Activated CD4-positive, CD25-positive, alpha-beta regulatory T cell treated with anti-CD3 and anti-CD28 coated beads, Interleukin-2, amount 50 U/mL, for 24 hours (primary cell): ENCODE measurements at places on chromosomes 11 and 22.

GRCh38 chr11:41950470-41951143 is 491.2 kb upstream of the LRRC4C start:
- ATAC-seq, result no peak

DNA sequence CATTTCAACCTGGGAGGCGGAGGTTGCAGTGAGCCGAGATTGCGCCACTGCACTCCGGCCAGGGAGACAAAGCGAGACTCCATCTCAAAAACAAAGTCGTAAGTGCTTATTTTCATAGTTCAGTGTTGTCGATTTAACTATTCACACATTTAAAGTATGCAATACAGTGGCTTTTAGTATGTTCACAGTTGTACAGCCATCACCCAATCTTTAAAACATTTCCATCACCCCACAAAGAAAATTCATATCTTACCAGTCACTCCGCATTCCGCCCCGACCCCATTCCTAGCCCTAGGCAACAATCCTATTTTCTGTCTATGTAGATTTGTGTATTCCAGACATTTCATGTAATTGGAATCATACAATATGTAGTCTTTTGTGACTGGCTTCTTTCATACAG is 11.9 kb downstream of the IPO7 start:
- no peak for ATAC-seq

- no peak for ATAC-seq
These were observed 45.6 kb downstream of the EIF3F start for GRCh38 chr11:8032576-8033304.

GRCh38 chr11:44608991-44609782 is 43.7 kb downstream of the CD82 start:
- ATAC-seq, result peak; percentile 44

DNA sequence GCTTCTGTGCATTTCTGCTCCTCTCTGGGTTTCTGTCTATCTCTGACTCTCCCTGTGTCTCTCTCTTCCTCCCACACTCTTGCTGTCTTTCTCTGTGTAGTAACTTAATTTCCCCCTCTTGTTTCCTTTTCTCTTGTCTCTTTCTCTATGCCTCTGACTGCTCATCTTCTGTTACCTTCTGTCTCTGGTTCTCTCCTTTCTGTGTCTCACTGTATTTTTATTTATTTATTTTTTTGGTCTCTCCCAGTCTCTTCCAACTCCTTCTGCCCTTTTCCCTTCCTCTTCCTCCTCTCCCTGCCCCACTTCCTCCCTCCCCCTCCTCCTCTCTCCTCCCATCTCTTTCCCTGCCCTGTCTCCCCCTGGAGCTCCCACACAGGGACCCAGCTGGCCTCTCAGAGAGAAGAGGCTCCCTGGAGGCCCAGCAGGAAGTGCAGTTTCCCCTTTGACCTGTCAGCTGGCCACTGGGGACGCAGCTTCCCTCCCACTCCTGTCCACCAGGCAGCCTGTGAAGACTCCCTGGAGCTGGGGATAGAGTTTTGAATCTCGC is 38.3 kb upstream of the MYH9 start:
- ATAC-seq, result peak; percentile 63

DNA sequence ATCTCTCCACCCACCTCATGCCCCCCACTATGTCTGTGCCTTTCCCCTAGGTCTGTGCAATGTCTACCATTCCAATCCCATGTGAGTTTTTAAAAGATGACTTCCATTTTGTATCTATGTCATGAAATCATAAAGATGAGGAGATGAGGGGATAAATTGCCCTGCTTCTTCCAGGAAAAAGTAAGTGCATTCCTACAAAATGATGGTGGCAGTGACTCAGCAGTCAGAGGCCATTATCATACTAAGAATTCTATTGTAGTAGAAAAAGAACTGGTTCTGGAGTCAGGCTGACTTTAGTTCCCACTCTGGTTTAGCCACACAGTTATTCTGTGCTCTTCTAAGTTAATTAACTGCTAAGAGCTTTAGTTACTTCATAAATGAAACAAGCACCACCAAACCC is 89.6 kb upstream of the API5 start:
- no peak for ATAC-seq

GRCh38 chr11:70175236-70175698 is 27.8 kb upstream of the FADD start:
- no peak for ATAC-seq

DNA sequence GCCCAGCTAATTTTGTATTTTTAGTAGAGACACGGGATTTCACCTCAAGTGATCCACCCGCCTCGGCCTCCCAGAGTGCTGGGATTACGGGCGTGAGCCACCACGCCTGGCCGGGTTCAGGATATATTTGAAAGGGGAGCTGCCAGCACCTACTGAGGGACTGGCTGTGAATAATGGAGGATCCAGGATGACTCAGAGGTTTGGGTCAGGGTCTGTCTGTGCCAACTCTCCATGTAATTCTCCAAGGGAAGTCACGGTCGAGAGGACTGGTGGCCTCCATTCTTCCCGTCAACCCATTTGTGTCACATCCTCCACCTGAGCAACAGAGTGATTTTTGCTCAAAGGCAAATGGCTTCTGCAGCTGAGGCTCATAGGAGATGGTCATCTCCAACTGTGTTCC is 3.6 kb upstream of the ARRB1 start:
- ATAC-seq, result no peak

- ATAC-seq, result no peak
These were observed 136.3 kb downstream of the ETS1 start for GRCh38 chr11:128450882-128451651.

DNA sequence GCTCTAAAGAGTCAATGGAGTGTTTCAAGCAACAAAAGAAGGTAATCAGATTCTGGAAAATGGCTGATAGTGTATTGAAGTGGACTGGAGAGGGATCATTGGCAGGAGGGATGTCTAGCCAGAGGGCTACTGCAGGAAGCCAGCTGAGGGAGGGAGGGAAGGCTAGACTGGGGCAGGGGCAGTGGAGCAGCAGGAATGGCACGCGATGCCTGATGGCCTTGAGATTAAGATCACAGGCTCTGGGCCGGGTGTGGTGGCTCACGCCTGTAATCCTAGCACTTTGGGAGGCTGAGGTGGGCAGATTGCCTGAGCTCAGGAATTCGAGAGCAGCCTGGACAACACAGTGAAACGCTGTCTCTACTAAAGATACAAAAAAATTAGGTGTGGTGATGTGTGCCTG is 47.5 kb upstream of the PRDM11 start:
- no peak for ATAC-seq

GRCh38 chr22:48863965-48864528 is 963.6 kb downstream of the BRD1 start:
- no peak for ATAC-seq

DNA sequence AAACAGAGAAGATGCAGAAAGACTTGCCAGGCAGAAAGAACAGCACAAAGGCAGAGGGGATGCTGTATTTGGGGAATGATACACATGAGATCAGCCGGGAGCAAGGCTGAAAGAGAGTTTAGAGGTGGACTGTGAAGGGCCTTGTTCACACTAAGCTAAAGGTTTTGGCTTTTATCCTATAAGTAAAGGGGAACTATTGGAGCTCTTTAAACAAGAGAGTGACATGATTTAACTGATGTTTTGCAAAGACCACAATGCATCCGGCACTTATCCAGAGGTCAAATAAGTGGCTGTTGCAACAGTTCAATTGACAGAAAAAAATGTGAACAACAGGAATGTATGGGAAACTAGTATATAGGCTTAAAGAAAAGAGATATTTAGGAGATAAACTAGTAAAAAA is 64.7 kb upstream of the RRAS2 start:
- no peak for ATAC-seq

DNA sequence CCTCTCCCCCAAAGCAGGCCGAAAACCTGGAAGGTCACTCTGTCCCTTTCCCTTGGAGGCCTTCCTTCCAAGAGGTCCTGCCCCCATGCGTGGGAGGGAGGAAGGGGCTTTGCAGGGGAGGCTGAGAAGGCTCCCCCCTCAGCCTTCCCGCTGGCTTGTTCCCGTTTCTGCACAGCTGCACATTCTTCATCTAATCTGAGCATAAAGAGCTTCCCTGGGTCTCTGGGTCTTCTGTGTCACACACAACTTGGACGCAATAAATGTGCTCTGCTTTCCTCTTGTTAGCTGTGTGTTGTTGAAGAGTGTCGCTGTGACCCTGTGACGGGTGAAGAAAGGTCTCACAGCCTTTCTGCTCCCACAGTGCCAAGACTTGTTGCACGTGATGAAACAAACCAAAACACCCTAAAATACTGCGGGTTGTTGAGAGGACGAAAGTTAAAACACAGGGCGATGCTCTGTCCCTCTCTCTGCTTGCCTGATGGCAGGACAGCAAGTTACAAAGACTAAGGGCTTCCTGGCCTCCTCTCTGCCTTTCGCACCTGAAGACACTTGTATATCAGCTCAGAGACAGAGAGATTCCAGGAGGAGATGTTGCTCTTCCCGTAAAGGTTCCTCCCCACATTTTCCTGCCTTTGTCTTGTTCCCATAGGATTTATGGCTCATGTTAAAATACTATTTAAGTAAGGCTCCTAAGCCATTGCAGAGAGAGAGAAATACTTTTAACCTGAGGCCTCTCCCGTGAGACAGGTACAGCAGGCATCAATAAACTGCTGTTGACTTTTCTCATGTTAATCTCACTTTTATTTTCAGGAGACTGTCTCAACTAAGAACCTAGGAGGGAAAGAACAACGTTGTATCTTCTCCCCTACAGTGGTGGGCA is 15.4 kb upstream of the IFITM3 start:
- ATAC-seq, result no peak

GRCh38 chr22:39291523-39291922 is 27.9 kb downstream of the RPL3 start:
- no peak for ATAC-seq

GRCh38 chr11:116577956-116578355 is 194.8 kb downstream of the BUD13 start:
- no peak for ATAC-seq

DNA sequence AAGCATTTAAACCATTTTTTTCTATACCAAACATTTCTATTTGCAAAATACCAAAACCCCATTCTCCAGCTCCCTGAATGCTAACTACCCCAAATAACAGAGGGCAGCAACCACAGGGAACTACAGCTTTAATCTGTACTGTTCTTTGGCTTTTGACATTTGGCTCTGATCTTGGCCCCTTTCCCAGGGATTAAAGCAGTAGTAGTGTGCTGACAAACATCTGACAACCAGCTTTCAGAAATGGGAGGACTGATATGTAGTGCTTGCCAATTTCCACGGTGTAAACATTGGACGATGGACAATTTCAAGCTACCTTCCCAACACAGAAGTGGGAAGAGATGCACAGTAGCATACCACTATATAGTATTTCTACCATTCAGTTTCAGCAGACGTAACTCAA is 88.4 kb upstream of the TEAD1 start:
- ATAC-seq, result no peak

GRCh38 chr11:61489833-61490721 is 18.5 kb upstream of the LRRC10B start:
- ATAC-seq, result no peak

GRCh38 chr11:71580057-71581003 is 2.3 kb downstream of the KRTAP5-11 start:
- no peak for ATAC-seq

DNA sequence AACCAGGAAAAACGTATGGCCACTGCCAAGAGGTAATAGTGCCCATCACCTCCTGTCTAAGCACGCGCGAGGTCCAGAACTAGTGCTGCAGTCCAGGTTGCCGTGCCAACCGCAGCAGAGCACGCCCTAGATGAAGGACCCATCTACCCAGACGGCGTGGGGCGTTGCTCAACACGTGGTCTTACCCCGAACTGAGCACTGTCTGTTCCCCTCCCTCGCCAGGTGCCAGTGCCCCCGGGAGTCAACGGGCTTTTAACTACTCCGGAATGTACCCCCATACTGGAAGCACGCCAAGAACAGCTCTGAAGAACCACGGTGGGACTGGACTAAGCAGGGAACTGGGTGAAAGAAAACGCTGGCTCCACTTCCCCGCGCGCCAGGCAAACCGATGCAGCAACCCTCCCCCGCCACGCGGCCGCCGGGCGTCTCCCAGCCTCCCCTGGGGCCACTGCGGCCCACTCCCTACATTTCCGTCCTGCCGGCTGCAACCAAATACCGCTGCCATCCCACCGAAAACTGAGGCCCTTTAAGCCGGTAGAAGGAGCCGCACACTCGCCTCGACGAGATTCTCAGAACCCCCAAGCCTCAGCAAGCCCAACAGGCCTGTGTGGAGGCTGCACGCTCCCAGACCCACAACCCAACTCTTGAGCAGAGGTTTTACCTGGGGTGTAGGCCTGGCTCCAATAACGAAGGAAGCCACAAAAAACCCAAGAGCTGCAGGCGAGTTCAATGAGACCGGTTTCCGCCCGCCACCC is at the start of gene HSPA8:
Gene HSPA8, minus strand, starts transcription at position 734 of the 755 bp plus-strand sequence. CDS start 812 bp downstream, outside the sequence.
- ATAC-seq, result peak; percentile 18

DNA sequence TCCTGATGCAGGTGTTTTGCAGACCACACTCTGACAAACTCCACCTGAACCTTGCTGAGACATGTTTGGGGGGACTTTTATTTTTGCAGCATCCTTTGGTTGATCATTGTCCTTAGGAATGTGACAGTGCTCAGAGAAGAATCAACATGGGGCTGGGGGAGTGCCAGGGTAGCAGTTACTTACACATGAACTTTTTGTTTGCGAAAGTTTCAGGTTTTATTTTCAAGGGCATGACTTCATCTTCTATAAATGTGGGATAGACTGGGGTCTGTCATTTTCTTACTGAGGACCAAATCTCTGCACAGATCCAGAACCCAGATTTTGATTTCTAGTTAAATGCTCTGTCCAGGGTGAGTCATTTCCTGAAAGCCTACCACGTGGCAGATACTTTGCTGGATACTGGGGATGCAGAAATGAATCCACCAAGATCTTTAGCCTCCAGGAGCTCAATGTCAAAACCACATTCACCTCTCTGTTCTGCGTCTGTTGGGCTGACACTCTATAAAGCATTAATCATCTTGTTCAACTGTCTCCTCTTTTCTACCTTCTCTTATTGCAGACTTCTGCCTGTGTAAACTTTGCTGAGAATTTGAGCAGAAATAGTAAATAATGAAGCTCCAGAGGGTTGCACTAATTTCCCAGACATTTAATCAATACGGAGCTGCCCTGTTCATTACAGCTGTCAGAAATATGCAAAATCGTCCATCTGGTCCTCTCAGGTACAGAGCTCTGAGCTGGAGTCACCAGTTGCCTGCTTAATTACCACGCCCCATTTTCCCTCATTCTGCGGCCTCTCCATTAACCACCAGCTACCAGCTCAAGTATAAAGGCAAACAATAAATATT is 387.9 kb downstream of the MIAT start:
- no peak for ATAC-seq

DNA sequence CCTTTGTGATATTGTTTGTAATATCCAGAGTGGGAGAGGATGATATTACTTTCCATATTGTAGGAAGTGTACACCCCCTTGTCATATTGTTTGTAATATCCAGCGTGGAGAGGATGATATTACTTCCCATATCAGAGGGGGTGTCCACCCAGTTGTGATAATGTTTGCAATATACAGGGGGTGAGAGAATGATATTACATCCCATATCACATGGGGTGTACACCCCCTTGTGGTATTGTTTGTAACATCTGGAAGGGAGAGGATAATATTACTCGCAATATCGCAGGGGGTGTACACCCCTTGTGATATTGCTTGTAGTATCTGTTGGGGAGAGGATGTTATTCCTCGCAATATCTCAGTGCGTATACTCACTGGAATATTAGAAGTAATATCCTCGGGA is 61.5 kb downstream of the PRSS23 start:
- no peak for ATAC-seq

- ATAC-seq, result no peak
These were observed 16.1 kb upstream of the ARHGEF17 start for GRCh38 chr11:73291781-73292524.
